ENCODE measurements at places on chromosomes 2 and 18.

GRCh38 chr18:56245866-56246580 is 392.4 kb downstream of the TXNL1 start:
- H3K36me3 ChIP-seq = no peaks in the 10 kb centered on the region
- no peaks in the 10 kb centered on the region for H3K4me1 ChIP-seq
- H3K4me3 ChIP-seq = no peak overlapping the region
- H3K27ac ChIP-seq = no peak overlapping the region

DNA sequence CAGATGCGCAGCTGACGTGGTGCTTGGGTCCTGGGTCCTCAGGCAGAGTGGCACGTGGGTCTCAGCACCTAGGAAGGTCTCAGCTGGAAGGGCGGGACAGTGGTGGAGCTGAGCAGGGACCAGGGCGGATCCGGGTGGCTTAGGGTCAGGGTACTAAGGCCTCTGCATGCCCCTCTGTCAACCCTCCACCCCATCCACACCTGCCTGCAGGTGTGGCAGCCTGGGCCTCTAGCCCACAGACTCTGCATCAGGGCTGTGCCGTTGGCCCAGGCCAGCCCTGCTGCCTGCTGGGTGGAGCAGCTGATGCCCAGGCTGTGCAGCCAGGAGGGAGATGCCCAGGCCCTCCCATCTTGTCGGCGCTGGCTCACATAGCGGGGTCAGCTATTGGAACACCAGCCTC is 24.6 kb upstream of the OTOS start:
- H3K27ac ChIP-seq = no peak overlapping the region
- H3K27me3 ChIP-seq = peaks cover 51% of the 10 kb centered on the region
- H3K36me3 ChIP-seq = peaks cover 2% of the 10 kb centered on the region

DNA sequence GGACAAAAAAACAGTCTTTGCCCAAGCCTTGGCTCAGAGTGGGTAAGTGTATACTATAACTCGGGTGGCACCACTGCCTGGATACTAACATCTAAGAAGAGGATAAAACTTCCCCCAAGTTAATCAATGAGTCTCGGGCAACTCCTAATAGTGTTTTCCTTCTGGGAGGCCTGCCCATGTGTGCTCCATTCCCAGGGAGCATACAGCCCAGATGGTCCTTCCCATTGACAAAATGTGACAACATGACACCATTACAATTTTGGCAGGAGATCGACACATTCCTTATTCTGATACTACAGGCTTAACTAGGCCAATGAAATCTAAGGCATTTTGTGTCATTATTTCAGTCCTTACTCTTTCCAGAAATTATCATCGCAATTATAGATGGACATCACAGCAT is 52.7 kb upstream of the CRIM1 start:
- DNase-seq = no peak
- H3K36me3 ChIP-seq = no peaks in the 10 kb centered on the region
- no peak overlapping the region for H3K4me3 ChIP-seq
- H3K4me1 ChIP-seq = no peaks in the 10 kb centered on the region
- no peaks in the 10 kb centered on the region for H3K27me3 ChIP-seq
- H3K27ac ChIP-seq = no peak overlapping the region

GRCh38 chr2:67994716-67995115 is 68.1 kb downstream of the C1D start:
- H3K4me3 ChIP-seq = no peak overlapping the region
- H3K27me3 ChIP-seq = peaks cover 47% of the 10 kb centered on the region
- peaks cover 1% of the 10 kb centered on the region for H3K36me3 ChIP-seq
- H3K27ac ChIP-seq = no peak overlapping the region
- no peaks in the 10 kb centered on the region for H3K4me1 ChIP-seq
- DNase-seq = no peak

DNA sequence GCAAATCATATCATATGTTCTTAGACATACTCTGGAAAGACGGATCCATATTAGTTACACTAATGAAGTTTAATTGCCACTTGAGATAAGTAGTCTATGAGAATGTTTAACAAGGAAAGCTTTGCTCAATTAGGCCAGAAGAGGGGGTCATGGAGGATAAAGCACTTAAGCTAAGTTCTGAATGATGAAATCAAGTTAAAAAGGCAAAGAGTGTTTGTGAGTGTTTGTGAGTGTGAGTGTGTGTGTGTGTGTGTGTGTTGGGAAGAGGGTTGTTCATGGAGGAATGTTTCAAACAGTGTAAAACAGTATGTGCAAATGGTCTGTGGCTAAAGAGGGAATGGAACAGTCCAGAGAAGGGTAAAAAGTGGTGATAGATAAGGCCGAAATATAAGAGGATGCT is 360.9 kb downstream of the ERBB4 start:
- DNase-seq = no peak
- no peak overlapping the region for H3K4me3 ChIP-seq
- no peaks in the 10 kb centered on the region for H3K4me1 ChIP-seq
- H3K27ac ChIP-seq = no peak overlapping the region
- H3K27me3 ChIP-seq = no peaks in the 10 kb centered on the region

DNA sequence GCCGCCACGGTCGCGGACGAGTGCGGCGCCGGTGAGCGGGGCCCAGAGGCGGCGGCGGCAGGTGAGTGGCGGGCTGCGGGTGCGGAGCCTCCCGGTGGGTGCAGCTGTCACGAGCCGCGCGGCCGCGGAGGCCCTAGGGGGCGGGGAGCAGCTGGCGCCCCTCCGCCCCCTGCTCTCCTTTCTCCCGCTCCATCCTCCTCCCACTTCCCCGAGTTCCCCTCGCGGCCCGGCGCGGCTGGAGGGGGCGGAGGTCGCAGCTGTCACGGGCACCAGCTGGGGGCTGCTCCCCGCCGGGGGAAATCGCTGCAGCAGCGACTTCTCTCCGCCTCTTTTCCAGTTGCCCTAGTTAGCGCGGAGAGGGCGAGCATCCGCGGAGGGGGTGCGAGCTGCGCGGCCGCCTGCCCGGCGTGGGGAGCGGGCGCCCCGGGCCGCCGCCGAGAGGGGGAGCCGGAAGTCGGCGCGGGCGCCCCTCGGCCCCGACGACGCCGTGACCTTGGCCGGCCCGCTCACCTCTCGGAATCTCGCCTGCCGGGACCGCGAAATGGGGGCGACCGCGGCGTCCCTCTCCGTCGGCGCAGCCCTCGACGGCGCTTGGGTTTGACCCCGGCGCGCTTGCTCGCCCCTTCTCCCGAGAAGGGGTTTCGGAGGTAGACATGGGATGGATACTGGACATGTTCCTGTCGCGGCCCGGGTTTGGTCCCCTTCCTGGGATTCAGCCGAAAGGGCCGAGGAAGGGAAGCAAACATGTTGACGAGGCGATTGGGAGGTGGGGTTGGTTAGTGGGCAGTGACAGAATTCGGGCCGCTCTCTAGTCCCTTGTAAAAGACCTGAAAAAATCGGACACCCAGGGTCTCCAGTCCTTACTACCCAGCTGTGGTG is 727 bp downstream of the NCOA1 start:
- peaks cover 56% of the 10 kb centered on the region for H3K4me1 ChIP-seq
- peaks cover 11% of the 10 kb centered on the region for H3K36me3 ChIP-seq
- H3K27me3 ChIP-seq = no peaks in the 10 kb centered on the region
- peak overlapping the region; percentile 75 for H3K4me3 ChIP-seq

GRCh38 chr2:136068581-136069227 is 49.2 kb downstream of the CXCR4 start:
- H3K27ac ChIP-seq = no peak overlapping the region
- no peak overlapping the region for H3K4me3 ChIP-seq
- peaks cover 22% of the 10 kb centered on the region for H3K4me1 ChIP-seq

- no peak for DNase-seq
- H3K4me1 ChIP-seq = peaks cover 20% of the 10 kb centered on the region
- peaks cover 4% of the 10 kb centered on the region for H3K36me3 ChIP-seq
- no peaks in the 10 kb centered on the region for H3K27me3 ChIP-seq
- no peak overlapping the region for H3K4me3 ChIP-seq
Observed at GRCh38 chr18:57589161-57589560, 2.7 kb upstream of the FECH start.

- no peaks in the 10 kb centered on the region for H3K36me3 ChIP-seq
- H3K4me3 ChIP-seq = no peak overlapping the region
- H3K27me3 ChIP-seq = no peaks in the 10 kb centered on the region
Observed at GRCh38 chr2:237449193-237449881, 35.4 kb upstream of the COL6A3 start.

DNA sequence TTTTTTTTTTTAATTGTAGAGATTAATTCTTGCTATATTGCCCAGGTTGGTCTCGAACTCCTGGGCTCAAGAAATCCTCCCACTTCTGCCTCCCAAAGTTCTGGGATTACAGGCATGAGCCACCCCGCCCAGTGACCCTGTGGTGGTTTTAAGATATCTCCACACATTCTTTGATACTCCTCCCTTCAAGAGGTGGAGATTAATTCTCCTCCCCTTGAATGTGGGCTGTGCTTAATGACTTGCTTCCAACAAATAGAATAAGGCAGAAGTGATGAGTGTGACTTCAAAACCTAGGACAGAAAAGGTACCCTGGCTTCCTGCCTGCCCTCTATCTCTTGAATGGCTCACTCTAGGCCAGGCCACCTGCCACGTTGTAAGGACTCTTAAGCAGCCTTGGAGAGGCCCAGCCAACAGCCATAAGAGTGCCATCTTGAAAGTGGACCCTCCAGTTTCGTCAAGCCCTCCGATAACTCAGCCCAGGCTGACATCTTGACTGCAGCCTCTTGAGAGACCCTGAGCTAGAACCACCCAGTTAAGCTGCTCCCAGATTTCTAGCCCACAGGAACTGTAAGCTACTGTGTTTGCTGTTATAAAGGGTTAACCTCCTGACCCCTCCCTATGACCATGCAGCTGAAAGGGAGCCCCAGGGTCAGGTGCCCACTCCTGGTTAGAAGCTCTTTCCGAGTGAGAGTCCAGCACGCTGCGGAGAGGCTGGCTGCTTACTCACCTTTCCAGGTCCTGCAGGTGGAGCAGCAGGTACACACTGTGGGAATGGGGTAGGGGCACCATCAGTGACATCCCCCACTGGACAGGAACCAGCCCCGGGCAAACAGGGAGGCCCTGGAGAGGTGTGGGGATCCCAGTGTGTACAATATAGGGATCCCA is 27.6 kb downstream of the MRPL35 start:
- no peak overlapping the region for H3K27ac ChIP-seq
- no peaks in the 10 kb centered on the region for H3K4me1 ChIP-seq
- H3K27me3 ChIP-seq = no peaks in the 10 kb centered on the region
- no peak overlapping the region for H3K4me3 ChIP-seq
- no peaks in the 10 kb centered on the region for H3K36me3 ChIP-seq

DNA sequence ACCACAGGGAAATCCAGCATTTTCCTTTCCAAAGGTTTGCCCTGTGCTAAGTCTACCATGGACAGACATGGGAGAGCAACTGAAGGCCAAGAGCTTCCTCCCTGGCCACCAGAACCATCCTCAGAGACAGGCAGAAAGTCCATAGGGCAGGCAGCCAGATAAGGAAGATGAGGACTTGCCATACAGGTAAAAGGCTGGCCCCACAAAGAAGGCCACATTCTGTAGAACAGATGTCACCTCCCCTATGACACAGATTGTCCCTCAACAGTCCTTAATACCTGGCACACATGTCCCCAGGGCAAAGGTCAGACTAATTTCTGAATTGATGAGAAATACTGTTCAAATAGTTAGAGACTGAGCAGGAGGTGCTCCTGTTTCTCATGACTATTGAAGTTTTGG is 52.0 kb downstream of the FECH start:
- no peak for DNase-seq
- no peaks in the 10 kb centered on the region for H3K4me1 ChIP-seq
- no peaks in the 10 kb centered on the region for H3K36me3 ChIP-seq

- H3K27ac ChIP-seq = no peak overlapping the region
- DNase-seq = no peak
- H3K27me3 ChIP-seq = no peaks in the 10 kb centered on the region
- H3K4me3 ChIP-seq = no peak overlapping the region
- H3K4me1 ChIP-seq = no peaks in the 10 kb centered on the region
- H3K36me3 ChIP-seq = no peaks in the 10 kb centered on the region
Observed at GRCh38 chr2:16473575-16473974, 192.1 kb downstream of the CYRIA start.

DNA sequence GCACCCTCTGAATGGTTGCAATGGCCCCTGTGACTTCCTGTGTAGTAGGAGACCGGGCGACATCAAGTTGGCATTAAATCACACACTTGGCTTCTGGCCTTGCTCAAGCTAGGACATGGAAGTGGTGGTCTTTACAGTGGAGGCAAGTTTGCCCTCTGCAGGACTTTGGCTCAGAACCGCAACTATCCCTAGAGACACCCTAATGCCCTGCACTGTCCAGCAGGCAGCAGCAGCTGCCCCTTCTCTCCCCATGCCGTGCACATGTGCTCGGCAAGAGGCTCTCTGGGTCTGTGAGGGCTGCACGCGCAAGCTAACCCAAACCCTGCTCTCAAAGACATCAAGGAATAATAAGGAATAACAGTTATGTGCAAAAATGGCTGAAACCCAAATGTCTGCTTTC is 106.5 kb downstream of the COL6A3 start:
- H3K27me3 ChIP-seq = peaks cover 31% of the 10 kb centered on the region
- peaks cover 2% of the 10 kb centered on the region for H3K36me3 ChIP-seq

DNA sequence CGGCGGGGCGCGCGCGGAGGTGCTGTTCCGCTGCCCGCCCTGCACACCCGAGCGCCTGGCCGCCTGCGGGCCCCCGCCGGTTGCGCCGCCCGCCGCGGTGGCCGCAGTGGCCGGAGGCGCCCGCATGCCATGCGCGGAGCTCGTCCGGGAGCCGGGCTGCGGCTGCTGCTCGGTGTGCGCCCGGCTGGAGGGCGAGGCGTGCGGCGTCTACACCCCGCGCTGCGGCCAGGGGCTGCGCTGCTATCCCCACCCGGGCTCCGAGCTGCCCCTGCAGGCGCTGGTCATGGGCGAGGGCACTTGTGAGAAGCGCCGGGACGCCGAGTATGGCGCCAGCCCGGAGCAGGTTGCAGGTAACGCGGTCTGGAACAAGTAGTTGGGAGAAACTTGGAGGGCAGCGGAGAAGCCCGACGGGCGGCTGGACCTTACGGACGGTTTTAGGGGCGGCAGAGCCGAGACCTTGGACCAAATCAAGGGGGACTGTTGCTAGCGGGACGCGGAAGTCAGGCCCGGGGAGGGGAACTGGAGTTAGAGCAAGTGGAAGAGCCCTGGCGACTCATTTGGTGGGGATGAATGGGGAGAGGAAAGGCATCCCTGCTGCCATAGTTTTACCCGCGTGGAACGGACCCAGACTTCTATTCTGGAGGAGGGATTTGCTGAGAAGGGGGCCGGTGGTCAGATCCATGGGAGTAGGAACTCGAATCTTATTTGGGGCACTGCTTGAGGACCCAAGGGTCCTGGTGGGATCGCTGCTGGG is 573 bp downstream of the IGFBP2 start:
- no peak for DNase-seq
- H3K4me1 ChIP-seq = peaks cover 14% of the 10 kb centered on the region
- no peaks in the 10 kb centered on the region for H3K36me3 ChIP-seq
- H3K27me3 ChIP-seq = peaks cover 83% of the 10 kb centered on the region
- peak overlapping the region; percentile 71 for H3K4me3 ChIP-seq

DNA sequence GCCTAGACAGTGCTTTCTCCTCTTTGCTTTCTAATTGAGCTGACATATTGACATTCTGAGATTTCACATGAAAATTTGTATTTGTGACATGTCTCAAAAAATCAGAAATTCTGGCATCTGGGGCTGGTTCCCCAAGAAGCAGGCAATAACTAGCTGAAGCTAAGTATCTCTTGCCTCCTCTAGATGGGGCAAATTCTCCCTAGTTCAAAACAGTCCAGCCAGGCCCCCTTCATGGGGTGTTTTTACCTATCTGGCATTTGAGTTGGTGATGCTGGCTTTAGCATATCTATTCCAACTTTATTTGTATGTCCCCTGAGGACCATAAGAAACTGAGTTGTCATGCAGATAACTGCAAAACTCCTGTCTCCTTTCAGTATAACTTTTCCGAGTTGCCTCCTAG is 39.9 kb downstream of the ARHGAP15 start:
- no peak overlapping the region for H3K27ac ChIP-seq
- DNase-seq = no peak
- H3K4me1 ChIP-seq = peaks cover 67% of the 10 kb centered on the region
- H3K27me3 ChIP-seq = no peaks in the 10 kb centered on the region
- H3K4me3 ChIP-seq = no peak overlapping the region
